ENCODE measurements at places on chromosomes 1 and 21.

DNA sequence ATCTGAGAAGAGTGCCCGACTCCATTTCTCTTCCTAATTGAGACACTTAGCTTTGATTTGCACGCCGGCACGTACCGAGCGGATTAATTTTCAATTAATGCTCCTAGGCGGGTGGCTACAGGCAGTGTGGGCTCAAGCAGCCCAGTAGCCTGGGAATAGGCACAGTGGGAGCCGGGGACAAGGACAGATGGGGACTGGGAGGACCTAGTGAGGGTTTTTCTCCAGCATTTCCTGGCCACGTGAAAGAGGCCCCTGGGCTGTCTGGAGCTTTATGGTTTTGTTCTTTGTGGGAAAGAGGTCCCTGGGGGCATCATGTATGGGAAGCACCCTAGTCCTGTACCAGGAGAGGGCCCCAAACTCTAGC, 78.6 kb upstream of the CSF3R start:
- no peak for DNase-seq

DNA sequence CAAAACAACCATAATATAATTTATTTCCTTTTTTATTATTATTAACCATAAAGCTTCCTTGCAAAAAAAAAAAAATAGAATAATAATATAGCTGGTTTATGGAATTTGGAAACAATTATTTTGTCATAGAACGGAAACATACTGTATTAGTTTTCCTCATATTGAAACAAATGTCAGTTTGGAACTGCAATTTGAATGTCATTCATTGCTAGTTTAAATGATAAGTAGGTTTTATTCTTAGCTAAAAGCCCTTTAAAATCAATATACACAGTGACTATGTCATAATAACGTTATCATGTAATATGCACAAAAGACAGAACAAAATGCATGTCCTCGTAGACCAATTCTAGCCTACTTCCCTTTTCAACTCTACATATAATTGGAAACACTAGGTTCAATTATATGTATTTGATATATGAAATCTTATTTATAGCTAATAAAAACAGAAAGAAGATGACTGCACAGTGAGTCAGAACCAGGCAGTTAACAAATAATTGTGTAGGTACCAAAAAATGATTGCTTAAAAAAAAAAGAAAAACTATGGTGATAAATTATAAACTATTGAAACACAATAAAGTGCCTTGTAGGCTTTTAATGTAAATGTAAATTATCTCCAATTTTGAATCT, 85.2 kb upstream of the EXO1 start:
- no peak for DNase-seq

- no peak for DNase-seq
Observed at GRCh38 chr1:44361478-44361877, 6.4 kb upstream of the ERI3 start.

DNA sequence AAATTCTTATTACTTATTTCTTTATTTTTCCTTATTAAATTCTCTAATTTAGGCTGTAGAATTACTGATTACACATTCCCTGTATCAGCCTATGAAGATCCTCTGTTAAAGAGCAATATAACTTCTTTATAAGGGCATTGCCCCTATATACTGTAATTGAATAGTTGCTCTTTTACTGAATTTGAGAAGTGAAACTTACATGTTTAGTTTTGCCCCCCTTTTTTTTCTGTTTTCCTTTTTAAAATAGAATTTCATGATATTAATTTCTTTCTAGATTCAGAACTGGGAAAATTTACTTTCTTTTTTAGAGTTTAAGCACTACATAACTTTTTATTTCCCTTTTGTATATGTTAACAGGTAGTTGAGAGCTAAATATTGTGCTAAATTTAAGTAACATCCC, 29.5 kb upstream of the PGM1 start:
- DNase-seq = no peak

GRCh38 chr1:223717695-223718363, 5.5 kb downstream of the CAPN2 start:
- no peak for DNase-seq

Measured in activated T-cell treated with anti-CD3 and anti-CD28 coated beads for 4 hours (primary cell).